SHP77 (cell line): ENCODE measurements at places on chromosomes 7 and 10.

GRCh38 chr10:1933215-1933614, 195.9 kb upstream of the ADARB2 start:
- DNase-seq: no peak

DNA sequence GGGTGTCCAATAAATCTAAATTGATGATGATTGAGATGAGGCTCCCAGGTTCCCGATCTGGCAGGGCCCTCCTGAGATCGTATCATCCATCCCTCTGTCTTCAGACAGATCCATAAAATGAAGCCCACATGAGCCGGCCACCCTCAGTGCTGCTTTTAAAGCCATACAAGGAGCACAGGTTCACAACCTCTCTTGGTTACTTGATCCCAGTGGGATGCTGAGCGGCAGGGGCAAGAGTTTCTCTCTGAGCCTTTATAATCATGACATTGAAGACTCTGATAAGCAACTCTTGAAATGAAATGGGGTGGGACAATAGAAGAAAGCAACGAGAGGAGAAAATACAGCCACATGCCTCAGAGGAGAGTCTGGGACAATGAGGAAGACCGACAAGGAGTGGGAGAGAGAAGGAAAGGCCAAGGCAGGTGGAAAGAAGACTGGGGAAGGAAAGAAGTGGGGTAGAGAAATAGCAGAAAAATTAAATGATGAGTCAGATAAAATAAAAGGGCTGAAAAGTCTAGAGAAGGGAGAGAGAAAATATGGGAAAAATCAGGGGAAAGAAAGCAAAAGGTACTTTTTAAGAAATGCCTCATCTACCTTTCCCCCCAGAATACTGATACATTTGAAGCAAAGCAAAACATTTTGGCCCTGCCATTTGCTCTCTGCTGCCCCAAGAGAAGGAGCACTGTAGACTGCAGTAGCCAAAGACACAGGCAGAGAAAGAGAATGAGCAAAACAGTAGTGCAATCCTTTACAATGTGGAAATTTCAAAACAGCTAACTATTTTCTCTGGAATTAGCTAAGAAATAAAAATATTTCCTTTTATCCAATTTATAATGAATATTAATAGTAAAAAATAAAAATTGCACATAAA, 14.6 kb downstream of the GBX1 start:
- no peak for DNase-seq

DNA sequence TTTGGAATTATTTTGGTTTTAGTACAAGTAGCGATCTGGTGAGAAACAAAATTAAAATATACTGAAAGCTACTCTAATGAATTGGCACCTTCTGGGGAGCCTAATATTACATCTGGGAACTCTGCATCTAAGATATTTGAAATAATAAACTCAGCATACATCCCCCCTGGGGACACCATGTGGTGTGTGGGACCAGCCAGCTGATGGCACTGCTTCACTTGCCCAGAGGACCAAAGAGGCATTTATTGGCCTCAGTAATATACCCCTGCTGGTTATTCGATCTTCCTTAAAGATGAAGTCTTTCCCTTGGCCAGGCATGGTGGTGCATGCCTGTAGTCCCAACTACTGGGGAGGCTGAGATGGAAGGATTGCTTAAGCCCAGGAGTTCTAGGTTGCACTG, 195.1 kb upstream of the AUTS2 start:
- DNase-seq: no peak

- DNase-seq: no peak
Measured at GRCh38 chr10:127998501-127999144, 91.7 kb downstream of the PTPRE start.

DNA sequence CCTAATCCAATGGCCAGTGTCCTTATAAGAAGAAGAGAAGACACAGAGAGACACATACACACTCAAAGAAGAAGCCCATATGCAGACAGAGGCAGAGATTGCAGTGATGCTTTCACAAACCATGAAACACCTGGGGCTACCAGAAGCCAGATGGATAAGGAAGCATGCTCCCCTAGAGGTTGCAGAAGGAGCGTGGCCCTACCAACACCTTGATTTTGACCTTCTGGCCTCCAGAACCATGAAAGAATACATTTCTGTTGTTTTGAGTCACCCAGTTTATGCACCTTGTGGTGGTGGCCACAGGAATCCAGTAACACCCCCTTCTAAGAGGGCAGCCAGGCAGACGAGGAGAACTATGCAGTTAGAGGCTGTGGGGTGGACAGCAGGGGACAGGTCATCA, 43.5 kb downstream of the AOC1 start:
- DNase-seq: no peak

DNA sequence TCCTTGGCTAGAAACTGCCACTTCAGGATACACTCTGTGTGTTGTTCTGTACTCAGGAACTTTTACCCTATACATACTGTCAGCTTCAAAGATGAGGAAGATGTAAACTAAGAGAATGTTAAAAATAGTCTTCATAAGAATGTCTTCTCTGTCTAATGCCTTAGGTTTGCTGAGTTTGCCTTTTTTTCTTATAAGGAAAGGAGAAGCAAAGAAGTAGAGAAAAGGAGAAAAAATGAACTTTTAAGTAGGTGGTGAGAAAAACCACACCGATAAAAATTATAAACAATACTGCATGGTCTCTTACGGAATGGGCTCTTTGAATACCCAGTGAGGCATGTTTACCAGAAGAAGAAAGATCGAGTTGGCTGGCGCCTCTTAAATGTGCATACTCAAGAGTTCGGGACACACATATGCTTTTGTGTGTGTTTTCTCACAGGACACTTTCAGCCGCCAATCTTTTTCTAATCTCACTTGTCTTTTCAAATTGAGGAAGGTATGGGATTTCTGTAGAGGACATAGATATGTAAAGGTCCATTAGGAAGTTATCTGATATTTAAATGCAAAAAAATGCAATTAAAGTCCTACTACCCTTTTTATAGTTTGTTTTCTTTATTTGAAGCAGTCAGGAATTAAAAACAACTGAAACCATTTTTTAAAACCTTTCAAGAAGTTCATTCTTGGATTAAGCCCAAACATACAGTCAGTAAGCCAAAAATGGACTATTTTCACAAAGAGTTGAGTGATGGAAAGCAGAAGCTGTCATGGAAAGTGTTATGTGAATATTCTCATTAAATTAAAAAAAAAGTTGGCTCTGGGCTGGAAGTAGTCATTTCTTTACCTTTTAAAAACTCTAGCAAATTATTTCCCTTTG, 100.6 kb upstream of the MDFIC start:
- no peak for DNase-seq

GRCh38 chr10:95478185-95478584, 83.0 kb downstream of the SORBS1 start:
- no peak for DNase-seq

- no peak for DNase-seq
Measured at GRCh38 chr10:48361176-48361575, 54.7 kb downstream of the MAPK8 start.

DNA sequence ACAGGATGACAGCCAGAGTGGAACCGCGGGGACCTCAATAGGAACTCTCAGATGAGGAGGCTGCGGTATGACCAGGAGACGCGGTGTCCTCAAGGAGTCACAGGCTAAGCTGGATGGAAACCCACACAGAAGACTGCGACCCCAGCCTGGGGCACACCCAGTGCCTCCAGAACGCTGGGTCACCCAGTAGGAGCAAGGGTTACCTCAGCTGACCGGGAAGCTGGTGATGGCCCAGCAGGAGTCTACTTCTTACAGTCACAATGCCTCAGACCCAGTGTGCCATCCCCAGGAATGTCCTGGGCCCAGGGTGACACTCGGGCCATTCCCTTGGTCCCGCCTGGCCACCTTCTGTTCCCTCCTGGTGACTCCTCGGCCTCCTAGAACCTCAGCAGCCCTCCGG, 29.9 kb downstream of the CNPY1 start:
- DNase-seq: no peak

- no peak for DNase-seq
Measured at GRCh38 chr7:47937065-47937687, 11.1 kb downstream of the PKD1L1 start.

GRCh38 chr10:71811351-71811750, 38.0 kb upstream of the VSIR start:
- DNase-seq: no peak

GRCh38 chr7:46015107-46015868, 94.2 kb upstream of the IGFBP3 start:
- peak; percentile 96 for DNase-seq

DNA sequence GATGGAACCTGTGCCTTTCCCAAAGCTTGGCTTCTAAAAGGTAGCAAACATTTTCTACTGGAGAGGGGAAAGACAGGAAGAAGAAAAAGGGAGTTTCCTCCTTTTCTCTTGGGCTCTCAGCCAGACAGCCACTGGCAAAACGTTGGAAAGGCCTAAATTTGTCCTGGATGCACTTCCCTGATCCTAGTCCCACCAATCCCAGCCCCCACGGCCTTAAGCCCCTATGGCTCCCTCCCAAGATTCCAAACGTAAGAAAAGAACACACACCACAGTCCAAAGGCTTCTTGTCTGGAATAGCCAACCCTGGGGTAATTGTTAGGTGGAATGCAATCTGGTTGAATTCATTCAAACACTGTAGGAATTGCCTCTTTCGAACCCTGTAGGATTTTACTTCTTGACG, 959 bp upstream of the TLX1 start:
- DNase-seq: no peak

- no peak for DNase-seq
Measured at GRCh38 chr7:107593025-107593410, 13.0 kb downstream of the BCAP29 start.

GRCh38 chr10:119755446-119755845, 29.6 kb downstream of the INPP5F start:
- DNase-seq: no peak

DNA sequence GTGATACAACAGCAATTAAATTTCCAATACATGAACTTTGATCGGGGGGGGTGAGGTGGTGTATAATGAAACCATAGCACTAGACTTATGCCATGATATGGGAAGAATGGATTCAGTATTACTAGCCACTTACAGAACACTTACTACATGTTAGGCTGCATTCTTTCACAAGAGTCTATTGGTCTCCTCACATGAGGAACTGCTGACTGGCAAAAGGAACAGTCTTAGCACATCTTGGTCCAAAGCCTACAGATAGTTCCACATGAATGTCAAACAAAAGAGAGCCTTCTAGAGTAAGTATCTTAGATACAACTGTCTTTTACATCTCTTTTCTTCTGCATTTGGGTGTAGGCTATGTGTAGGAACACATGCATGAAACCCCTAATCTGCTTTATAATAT, 115.9 kb upstream of the DNAJB12 start:
- DNase-seq: no peak

DNA sequence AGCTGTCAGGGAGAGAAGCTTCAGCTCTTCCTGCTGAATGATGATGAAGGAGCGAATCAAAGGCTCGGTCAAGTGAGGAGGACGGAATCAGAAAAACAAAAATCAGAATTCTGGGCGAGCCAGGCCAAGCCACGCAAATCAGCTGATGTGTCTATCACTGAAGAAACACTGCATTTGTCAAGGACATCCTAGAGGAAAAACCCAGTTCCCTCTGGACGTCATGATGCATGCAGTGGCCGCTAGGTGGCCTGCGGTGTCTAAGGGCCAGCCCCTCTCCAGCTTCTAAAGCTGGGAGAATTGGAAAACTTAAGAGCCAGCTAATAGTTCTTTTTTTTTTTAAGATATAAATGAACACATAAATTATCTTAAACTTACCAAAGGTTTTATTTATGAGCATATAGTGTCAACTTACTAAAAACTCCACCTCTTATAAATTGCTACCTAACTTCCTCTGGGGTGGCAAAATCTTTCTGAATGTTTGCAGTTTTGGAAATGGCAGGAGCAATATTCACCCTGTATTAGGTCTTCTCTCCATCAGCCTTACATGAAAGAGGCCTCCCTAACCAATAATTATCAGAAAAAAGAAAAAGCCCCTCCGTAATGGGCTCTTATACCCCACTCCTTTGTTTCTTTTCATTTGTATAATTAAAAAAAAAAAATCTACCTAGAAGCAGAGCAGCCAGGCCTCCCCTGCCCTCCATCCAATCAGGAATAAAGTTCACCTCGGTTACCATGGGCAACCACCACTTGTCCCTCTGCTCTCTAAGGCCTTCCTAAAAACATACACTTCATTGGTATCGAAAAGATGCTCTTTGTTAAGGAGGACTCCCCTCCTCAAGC, 186.8 kb downstream of the USP6NL start:
- DNase-seq: peak; percentile 65

- DNase-seq: no peak
Measured at GRCh38 chr10:88110355-88110754, 246.9 kb downstream of the PTEN start.

DNA sequence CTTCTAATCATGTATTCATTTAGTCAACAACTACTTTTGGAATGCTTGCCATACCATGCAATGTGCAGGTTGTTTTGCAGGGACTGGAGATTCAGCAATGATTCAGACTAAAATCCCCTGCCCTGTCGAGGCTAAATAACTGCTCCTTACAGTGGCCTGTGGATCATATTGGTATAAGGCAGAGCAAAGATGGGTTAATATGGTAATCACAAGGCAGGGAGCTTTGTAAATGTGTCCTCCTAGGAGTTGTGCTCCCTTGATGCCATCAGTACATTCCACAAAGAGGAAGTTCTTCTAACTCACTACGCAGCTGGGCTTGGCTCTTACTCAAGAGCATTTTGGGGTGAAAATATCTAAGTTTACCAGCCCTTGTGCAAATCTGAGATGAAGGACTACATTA, 614 bp upstream of the IFIT2 start:
- no peak for DNase-seq

GRCh38 chr7:15618275-15618674, 56.5 kb upstream of the AGMO start:
- no peak for DNase-seq

- peak; percentile 76 for DNase-seq
Measured at GRCh38 chr7:50782375-50783208, at the start of gene GRB10. Gene GRB10 (minus strand): TSS chr7:50782896. CDS start chr7:50732322, 50,574 bp downstream.

DNA sequence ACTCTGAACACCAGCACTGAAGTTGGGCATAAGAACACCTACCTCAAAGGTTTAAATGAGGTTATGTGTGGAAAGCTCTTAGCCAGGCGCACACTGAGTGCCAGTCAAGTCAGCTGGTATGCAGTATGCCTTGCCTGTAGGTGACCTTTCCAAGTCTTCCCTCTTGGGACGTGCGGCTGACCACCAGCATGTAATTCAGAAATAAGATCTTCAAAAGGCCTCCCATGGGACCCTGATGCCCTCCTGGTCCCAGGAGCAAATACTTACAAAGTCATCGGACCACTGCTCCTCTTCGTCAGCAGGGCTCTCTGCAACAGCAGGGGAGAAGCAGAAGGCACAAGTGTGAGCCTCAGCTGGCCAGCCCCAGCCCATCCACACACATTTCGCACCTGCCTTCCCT, 40.8 kb downstream of the BLNK start:
- no peak for DNase-seq

GRCh38 chr7:148436135-148436534, 154.4 kb upstream of the C7orf33 start:
- DNase-seq: no peak

GRCh38 chr7:1654111-1654510, 16.0 kb upstream of the ELFN1 start:
- DNase-seq: no peak
